Stimulated activated CD8-positive, alpha-beta memory T cell treated with anti-CD3 and anti-CD28 coated beads, Interleukin-2, amount 100 ng/mL, for 1 hour (primary cell): ENCODE measurements at places on chromosomes 12 and 14.

DNA sequence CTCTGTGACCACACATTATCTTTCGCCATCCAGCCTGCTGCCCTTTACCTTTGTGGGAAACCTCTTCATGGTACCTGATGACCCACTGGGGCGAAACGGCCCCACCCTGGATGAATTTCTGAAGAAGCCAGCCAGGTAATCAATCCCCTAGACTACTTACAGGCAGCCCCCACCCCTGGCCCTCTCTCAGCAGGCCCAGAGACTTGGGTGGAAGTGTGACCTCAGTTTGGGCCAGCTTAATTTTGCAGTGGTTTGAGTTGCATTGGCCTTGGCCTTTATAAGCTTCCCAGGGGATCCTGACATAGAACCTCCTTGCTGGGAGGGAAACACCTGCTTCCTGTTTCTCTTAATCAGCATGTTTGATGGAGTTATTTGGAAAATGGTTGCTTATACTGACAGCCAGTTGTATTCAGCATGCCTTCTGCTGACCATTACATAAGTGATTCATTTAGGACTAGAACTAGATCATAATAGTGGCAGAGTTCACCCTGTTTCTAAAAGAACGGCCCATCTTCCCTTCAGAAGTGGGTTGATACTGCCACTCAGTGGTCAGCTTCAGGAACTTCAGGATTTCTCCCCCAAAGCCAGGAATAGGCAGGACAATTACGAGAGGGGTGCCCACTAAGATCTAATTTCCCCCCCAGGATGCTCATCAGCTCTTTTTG is 6.1 kb downstream of the SDR39U1 start:
- DNase-seq, result no peak

DNA sequence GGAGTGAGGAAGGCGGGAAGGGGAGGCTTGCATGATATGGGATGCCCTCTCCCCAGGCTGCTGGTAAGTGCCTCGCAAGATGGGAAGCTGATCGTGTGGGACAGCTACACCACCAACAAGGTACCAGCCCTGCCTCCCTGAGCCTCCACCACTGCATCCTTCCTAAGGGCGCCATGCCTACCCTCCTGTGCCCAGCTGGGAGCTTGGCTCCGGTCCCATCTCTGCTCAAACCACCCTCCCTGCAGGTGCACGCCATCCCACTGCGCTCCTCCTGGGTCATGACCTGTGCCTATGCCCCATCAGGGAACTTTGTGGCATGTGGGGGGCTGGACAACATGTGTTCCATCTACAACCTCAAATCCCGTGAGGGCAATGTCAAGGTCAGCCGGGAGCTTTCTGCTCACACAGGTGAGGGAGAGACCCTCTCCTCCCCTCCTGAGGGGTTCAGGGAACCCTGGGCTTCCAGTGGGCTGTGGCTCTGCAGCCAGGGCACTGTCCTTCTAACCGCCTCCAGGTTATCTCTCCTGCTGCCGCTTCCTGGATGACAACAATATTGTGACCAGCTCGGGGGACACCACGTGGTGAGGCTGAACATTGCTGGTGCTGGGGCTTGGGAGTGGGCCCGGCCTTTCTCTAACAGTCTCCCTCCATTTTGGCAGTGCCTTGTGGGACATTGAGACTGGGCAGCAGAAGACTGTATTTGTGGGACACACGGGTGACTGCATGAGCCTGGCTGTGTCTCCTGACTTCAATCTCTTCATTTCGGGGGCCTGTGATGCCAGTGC is 2.6 kb downstream of the GNB3 start:
- DNase-seq, result no peak

- no peak for DNase-seq
Measured at GRCh38 chr14:44759277-44759676, 202.5 kb downstream of the KLHL28 start.

GRCh38 chr12:12835378-12836146 is 22.4 kb downstream of the DDX47 start:
- DNase-seq, result no peak
